ENCODE measurements at places on chromosomes 11 and 22.

DNA sequence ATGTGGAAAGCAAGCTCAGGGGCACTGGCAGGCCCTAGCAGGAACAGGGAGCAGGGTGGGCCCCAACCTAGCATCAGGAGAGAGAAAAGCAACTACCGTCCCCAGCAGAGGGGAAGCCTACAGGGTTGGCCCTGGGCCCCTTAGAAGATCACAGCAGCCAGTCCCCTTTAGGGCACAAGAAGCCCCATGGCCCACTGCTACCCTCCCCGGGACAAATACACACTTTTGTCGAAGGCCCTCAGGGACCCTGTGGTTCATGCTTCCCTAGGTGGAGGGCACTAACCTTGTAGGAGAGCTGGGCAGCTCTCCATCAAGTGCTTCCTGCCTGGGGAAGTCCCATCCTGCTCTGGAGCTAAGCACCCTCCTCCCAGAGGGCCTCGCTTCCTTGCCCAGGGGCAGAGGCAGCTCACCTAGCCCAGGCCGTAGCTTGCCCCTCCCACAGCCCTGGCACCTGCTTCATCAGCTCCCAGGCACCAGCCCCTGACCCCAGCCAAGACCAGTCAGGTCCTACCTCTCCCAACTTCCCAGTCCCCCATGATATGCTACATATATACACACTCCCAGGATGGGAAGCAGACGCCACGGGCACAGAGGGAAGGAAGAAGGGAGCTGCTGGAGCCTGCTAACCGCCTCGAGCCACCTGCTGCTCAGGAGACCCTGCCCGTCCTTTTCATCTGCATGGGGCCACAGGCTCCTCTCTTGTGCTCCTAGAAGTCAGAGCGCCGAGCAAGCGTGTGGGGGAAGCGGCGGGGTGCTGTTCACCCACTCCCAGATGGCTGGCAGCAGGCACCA lies 20.1 kb downstream of the SUN2 start:
- no peak for DNase-seq

GRCh38 chr11:33109294-33109895 lies 51.9 kb downstream of the CSTF3 start:
- DNase-seq: no peak

GRCh38 chr11:59182457-59183151 lies 10.7 kb downstream of the DTX4 start:
- no peak for DNase-seq

- no peak for DNase-seq
Observed at GRCh38 chr11:126268361-126268707, 361 bp downstream of the SRPRA start.

DNA sequence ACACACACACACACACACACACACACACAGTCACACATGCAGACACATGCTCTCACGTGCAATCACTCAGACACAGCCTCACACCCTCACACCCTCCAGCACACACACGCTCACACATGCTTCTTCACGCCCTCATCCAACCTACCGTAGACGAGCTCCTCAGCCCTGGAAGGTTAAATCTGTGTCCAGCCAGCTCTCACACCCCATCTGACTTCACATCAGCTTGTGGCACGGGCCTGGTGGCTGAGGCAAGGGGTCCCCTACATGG lies 1.3 kb upstream of the SCUBE1 start:
- DNase-seq: no peak

DNA sequence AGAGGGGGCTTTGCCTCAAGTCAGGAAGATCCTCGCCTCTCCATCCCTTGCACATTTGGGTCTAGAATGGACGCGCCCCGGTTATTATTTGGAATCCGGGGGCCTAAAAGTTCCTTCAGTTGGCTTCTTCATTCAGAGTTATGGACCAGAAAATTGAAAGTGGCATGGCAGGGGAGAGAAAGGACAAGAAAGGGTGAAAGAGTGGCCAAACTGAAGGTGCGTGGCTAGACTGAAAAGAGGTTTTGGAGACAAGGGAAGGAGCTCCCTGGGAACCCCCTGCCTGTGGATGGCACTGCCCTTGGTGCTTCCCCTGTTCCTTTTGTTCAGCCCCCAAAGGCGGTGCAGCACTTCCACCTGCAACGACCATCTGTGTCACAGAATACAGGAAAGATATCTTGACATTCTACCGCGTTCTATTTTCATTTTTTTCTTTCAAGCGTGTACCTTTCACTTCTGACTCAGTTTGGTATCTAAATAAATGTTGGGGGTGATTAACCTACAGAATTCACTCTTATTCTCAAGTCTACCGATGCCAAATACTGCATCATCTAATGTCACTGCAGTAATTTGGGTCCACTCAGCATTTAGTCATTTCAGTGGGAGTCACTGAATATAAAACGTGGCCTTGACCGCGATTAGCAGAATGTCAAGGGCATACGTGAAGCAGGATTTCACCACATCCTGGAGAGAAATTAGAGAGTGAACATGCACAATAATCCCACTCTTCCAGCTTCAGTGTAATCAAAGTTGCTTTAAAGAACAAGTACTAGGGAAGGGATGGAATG lies 88.1 kb upstream of the ARHGAP32 start:
- DNase-seq: no peak

DNA sequence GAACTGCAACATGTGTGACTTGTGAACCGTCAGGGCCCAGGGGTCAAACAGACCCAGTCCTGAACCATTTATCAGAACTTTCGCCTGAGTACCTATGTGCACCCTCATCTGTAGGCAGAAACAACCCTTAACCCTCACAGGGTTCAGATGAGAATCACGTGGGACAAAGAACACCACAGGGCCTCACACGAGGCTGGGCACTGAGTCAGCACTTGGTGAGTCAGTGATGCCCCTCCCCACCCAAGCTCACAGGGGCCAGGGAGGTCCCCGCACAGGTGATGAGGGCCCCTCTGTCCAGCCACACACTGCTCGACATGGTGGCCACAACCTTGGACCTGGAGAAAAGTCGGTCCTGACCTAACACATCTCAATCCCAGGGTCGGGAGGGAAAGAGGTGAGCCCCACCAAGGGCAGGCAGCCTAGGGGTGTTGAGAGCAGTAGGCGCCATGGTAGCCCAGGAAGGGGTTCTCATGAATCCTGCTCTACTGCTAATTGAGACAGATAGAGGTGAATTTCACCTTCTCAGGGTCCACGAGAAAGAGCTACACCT lies 176.4 kb downstream of the SHANK2 start:
- DNase-seq: no peak

GRCh38 chr11:125499563-125499962 lies 3.5 kb upstream of the FEZ1 start:
- DNase-seq: no peak

- DNase-seq: no peak
Observed at GRCh38 chr11:45517171-45517770, 148.2 kb downstream of the CHST1 start.

DNA sequence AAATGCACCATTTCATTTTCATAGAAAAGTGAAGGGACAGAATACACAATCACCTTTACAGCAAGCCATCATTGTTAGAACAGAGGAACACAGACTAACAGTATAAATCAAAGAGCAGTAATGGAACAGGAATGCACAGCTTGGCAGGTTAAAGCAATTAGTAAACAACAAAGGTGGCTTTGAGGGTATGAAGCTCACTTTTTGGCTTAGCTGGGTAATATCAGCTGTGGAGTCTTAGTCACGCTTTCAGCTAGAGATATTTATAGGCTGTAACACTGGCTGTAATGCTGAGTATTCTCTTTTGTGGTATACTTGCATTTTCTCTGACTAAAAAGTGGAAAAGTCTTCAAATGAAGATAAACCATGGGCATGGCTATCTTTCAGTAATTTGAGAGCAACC lies 1780.5 kb downstream of the LRRC4C start:
- DNase-seq: no peak

GRCh38 chr11:36074941-36075431 lies 131.1 kb downstream of the LDLRAD3 start:
- no peak for DNase-seq

- no peak for DNase-seq
Observed at GRCh38 chr22:49551446-49551845, 276.2 kb downstream of the BRD1 start.

GRCh38 chr11:91805293-91805692 lies 419.3 kb upstream of the FAT3 start:
- DNase-seq: no peak

DNA sequence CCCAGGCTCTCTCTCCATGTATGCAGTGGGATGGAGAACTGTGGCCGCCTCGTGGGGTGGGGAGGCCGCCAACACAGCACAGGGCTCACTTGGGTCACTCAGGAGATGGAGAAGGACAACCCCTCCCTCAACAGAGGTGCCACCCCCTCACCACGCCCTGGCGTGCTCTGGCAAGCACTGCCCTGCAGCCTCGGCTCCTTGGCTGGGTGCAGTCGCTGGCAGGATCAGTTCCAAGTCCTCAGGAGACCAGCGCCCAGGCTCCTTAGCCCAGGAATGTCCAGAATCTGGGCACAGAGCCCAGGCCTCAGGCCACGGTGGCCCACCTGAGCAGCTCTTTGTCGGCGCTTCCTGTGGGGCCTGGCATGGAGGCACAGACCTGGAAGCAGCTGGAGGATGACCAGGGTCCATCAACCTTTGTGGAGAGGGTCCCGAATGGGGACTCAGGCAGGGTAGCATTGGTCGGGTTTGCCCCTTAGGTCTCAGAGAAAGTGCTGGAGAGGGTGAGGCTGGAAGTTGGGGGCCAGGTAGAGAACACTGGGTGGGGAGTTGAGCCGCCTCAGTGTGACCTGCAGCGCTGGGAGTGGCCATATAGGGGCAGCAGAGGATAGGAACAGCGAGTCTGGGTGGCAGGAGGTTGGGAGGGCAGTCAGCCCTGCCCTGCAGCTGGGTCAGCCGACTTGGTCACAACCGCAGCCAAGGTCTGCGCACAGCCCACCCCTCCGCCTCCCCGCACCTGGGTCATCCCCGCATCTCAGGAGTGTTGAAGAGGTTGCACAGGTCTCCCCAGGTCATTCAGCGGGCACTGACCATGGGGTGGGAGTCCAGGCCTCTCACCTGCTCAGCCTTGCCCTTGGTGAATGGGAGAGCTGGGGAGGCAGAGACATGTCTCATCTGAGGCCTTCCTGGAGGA lies 8.2 kb downstream of the SUSD2 start:
- no peak for DNase-seq

DNA sequence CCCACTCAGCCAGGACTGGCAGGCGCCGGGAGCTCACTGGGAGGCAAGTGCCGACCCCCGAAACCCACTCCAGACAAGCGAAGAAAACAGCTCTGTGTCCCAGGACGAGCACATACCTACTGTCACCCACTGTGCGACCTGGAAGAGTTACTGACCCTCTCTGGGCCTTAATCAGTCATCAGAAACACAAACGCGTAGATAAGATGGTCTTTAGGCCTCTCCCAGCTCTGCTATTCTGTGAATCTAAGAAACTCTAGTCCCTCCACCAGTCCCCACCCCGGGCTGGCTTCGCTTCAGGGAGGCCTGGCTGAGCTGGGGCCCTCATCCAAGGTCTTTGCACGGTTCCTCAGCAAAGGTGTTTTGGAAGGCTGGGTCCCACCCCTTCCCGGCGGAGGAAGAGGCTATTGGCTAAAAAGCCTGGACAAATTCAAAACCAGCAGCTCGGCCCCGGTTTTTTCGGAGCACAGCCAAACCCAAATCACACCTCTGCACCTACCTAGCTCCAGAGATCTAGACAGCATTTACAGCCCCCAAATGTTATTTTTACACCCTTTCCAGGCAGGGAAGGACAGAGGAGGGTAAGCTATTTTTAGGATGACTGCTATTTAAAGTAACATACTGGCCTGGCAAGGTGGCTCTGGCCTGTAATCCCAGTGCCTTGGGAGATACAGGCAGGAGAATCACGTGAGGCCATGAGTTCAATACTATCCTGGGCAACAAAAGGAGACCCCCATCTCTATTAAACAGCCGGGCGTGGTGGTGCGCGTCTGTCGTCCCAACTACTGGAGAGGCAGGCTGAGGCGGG lies 13.2 kb upstream of the HDHD5 start:
- DNase-seq: no peak

- no peak for DNase-seq
Observed at GRCh38 chr11:10221342-10221741, 72.7 kb downstream of the SBF2 start.

- DNase-seq: no peak
Observed at GRCh38 chr22:31836010-31836409, 82.2 kb downstream of the DEPDC5 start.

DNA sequence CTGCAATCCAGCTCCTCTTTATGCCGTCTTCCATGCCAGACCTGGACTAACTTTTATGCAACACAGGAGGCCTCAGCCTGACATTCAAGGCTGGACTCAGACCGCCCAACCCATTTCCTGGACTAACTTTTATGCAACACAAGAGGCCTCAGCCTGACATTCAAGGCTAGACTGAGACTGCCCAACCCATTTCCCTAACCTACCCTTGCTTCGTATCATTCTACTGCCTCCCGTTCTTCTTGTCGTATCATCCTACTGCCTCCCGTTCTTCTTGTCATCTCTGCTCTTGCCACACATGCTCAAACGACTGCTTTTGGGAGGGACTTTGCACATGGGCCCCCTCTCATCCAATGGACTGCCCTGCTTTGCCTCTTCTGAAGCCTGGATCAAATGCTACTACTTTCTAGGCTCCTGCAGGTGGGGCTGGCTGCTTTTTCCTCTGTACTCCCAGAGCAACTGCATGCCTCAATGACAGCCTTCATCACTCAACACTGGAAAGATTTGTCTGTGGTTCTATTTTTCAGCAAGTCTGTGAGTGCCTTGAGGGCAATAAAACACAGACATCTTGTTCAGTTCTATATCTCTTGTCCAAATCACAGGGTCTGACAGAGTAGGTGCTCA lies 7.8 kb downstream of the TBC1D10A start:
- DNase-seq: no peak

- DNase-seq: no peak
Observed at GRCh38 chr22:29877620-29878019, 5.4 kb upstream of the MTMR3 start.

DNA sequence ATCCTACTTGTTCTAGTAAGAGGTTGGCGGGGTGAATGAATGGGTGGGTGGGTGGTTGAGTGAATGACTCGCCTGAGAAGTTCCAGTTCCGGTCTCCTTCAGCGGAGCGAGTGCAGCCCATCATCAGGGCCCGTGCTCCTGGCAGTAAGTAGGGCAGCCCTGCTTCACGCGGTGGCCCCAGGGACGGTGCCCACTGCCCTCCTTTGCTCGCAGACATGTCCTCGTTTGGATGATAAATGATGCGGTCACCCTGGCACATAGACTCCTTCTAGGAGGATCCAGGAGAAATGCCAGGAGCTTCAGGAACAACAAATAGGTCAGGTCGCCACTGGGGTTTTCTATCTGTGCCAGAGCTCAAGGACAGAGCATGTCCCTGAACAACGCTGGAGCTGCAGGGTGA lies 370.8 kb downstream of the CTTN start:
- DNase-seq: no peak

DNA sequence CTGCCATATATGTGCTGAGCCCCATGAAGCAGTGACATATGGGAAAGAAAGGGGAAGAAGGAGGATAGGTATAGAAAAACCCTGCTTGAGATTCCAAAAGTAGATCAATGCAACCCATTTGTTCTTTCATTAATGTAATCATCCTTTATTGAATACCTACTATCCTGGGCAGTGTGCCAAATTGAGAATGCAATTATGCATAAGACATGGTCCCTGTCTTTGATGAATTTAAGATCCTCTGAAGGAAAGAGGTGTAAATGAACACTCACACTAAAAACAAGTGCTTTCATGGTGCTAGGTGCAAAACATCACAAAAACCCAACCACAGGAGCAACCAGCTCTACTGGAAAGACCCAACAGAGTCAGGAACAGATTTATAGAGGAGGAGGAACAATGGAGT lies 29.7 kb downstream of the FLI1 start:
- no peak for DNase-seq

- no peak for DNase-seq
Observed at GRCh38 chr11:116596346-116597260, 176.2 kb downstream of the BUD13 start.
